ENCODE measurements at places on chromosomes 5 and 9. TPM values are rescaled to one million over a fixed set of nuclear protein-coding genes. Genes with fewer than 3 reads are reported as not detected.
A peak's percentile ranks its signal among the peaks of the same experiment; 100 is the strongest.

Gene LRRC19
- not detected for total RNA-seq

Gene CARTPT
- not detected for total RNA-seq

Gene IFNB1
- not detected for total RNA-seq

Gene CCDC171
- total RNA-seq: 3.2 TPM

Gene SPATA31A3
- not detected for total RNA-seq

Gene FAM221B
- not detected for total RNA-seq

Gene SPINK5
- 373 TPM for total RNA-seq

Gene FAM200C
- total RNA-seq: 0.81 TPM

Gene EIF4EBP3
- total RNA-seq: 40.7 TPM

Gene POU5F2
- total RNA-seq: 1.4 TPM

Gene FAM151B
- total RNA-seq: 2.4 TPM

Gene NRG2
- 5.0 TPM for total RNA-seq

- no peak overlapping the region for H3K4me3 ChIP-seq
- H3K27ac ChIP-seq: no peak overlapping the region
- H3K4me1 ChIP-seq: peaks cover 10% of the 10 kb centered on the region
- DNase-seq: no peak
- no peaks in the 10 kb centered on the region for H3K27me3 ChIP-seq
- H3K36me3 ChIP-seq: no peaks in the 10 kb centered on the region
Observed at GRCh38 chr5:151721812-151722391, 35.2 kb upstream of the SPARC start.

DNA sequence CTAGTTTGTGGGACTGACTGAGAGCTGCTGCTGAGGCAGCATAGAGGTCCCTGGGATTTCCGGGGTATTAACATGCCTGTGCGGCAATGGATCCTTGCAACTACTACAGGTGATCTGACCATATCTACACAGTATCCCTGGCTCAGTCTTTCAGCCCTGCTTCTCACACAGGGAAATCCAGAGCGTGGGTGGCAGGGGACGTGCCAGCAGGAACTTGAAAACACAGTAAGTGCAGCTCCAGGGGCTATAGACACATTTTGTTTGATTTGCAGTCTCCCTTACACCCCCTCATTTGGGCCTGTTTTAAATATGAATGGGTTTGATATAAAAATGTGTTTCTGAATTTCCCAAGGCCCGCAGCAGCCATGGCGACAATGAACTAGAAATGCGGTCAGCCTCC, 209.5 kb downstream of the DCP2 start:
- no peak overlapping the region for H3K4me3 ChIP-seq
- H3K4me1 ChIP-seq: peaks cover 9% of the 10 kb centered on the region
- H3K36me3 ChIP-seq: no peaks in the 10 kb centered on the region
- H3K27me3 ChIP-seq: no peaks in the 10 kb centered on the region
- H3K27ac ChIP-seq: no peak overlapping the region
- DNase-seq: no peak

DNA sequence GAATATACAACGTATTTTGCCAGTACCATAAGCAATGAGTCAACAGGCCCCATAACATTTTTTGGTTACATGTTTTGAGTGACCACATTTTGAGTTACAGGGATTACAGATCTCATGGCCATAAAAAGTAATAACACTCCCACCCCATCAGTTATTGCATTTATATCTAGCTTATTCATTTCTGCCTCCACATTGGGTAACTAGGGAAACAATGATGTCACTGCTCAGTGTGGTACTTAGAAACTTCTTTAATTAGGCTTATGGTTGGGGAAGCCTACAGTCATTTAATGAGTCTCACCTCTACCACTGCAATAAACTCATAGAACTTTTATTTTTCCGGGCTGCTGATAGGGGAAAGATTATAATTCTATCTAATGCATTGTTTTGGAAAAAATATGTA, 39.9 kb upstream of the SMIM15 start:
- no peak overlapping the region for H3K27ac ChIP-seq
- H3K27me3 ChIP-seq: no peaks in the 10 kb centered on the region
- H3K36me3 ChIP-seq: no peaks in the 10 kb centered on the region
- H3K4me1 ChIP-seq: no peaks in the 10 kb centered on the region
- no peak for DNase-seq
- H3K4me3 ChIP-seq: no peak overlapping the region

- no peaks in the 10 kb centered on the region for H3K36me3 ChIP-seq
- no peak overlapping the region for H3K4me3 ChIP-seq
- H3K27me3 ChIP-seq: no peaks in the 10 kb centered on the region
Observed at GRCh38 chr5:88956416-88956815, 73.4 kb upstream of the MEF2C start.

GRCh38 chr9:120693700-120694008, 20.6 kb downstream of the MEGF9 start:
- no peaks in the 10 kb centered on the region for H3K27me3 ChIP-seq
- no peak overlapping the region for H3K4me3 ChIP-seq
- H3K4me1 ChIP-seq: peaks cover 14% of the 10 kb centered on the region
- no peak for DNase-seq

GRCh38 chr9:26537211-26537610, 355.4 kb downstream of the CAAP1 start:
- no peak overlapping the region for H3K27ac ChIP-seq
- H3K4me3 ChIP-seq: no peak overlapping the region
- H3K36me3 ChIP-seq: no peaks in the 10 kb centered on the region
- H3K4me1 ChIP-seq: no peaks in the 10 kb centered on the region

DNA sequence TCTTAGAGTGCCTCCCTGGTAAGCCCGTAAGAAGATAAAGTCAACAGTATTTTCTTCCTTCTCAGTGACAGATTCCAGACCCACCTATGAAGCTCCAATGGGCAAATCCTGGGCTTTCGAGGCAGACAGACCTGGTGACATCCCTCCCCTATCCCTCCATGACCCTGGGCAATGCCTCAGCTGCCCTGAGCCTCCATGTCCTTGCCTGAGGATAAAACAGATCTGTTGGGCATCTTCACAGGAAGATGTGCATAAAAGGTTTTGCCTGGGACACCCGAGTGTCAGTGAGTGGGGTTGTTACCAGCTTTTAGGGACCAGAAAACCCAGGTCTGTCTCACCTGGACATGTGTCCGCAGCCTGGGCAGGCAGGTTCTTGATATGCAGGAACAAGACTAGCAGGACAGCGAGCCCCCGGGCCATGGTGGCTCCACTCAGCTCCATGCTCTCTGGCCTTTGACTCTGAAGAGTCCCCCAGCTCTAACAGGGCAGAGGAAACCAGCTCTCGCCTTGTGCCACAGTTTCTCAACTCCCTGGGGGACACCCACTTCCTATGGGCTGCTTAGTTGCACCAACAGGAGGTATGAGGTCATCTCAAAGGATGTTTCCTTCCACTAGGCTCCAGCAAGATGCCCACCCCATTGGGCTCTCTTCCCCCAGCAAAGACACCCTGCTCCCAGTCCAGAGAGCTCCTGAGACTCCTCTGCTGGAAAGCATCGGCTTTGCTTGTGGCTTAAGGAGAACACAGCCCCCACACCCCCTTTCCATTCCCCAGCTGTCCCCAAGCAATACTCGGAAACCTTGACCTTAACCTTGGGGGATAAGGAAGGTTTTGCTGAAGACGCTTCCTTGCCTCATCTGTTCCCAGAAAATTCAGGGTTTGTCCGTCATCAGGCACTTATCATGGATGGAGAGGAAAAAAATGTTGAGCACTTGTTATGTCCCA, at the start of gene FCN1:
Gene FCN1, minus strand, starts transcription at position 482 of the 943 bp plus-strand sequence. Its CDS starts 41 bp downstream, at position 441.
- no peak within 1 kb of the TSS for H3K27ac ChIP-seq
- peaks cover 39% of the 10 kb centered on the region for H3K27me3 ChIP-seq
- DNase-seq: no peak
- H3K4me1 ChIP-seq: no peaks in the 10 kb centered on the region
- H3K36me3 ChIP-seq: no peaks in the 10 kb centered on the region

GRCh38 chr5:110925398-110925797, 146.1 kb upstream of the TSLP start:
- H3K27ac ChIP-seq: no peak overlapping the region
- no peaks in the 10 kb centered on the region for H3K27me3 ChIP-seq
- H3K4me1 ChIP-seq: no peaks in the 10 kb centered on the region
- DNase-seq: no peak

DNA sequence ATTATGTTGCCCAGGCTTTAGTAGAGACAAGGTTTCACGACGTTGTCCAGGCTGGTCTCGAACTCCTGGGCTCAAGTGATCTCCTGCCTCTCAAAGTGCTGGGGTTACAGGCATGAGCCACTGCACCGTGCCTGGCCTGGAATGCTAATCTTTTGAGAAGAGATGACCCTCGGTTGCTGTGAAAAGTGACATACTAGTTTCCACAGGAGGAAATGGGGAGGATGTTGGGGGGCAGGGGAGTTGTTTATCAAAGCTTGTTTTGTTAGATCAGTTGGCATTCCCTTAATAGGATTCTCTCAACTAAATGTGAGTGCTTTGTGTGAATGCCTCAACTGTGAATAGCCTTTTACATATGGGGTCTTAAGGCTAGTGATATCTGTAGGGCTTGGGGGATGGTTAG, 16.4 kb upstream of the MATR3 start:
- no peak overlapping the region for H3K4me3 ChIP-seq
- no peaks in the 10 kb centered on the region for H3K27me3 ChIP-seq
- peak overlapping the region; percentile 81 for H3K27ac ChIP-seq
- H3K36me3 ChIP-seq: peaks cover 13% of the 10 kb centered on the region

DNA sequence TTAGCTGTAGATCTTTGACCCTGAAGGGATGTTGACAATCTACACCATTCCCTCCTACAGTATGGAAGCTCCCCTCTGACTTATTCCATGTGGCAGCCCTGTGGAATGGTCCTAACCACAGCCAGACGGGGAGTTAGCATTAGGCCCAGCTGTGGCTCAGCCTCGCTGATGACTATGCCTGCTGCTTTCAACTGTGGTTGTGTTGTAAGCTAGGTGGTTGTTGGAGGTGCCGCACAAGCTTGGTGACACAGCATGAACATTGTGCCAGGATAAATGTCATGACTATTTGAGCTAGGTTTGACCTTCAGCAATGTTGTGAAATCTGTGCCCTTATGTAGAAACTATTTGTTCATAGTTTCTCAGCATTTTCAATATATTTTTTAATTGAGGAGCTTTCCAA, 40.6 kb downstream of the SGCD start:
- no peaks in the 10 kb centered on the region for H3K4me1 ChIP-seq
- H3K27ac ChIP-seq: no peak overlapping the region
- DNase-seq: no peak
- no peaks in the 10 kb centered on the region for H3K27me3 ChIP-seq
- H3K4me3 ChIP-seq: no peak overlapping the region
- no peaks in the 10 kb centered on the region for H3K36me3 ChIP-seq

- H3K4me3 ChIP-seq: no peak overlapping the region
- H3K36me3 ChIP-seq: no peaks in the 10 kb centered on the region
- no peaks in the 10 kb centered on the region for H3K27me3 ChIP-seq
- no peak for DNase-seq
- no peaks in the 10 kb centered on the region for H3K4me1 ChIP-seq
- no peak overlapping the region for H3K27ac ChIP-seq
Observed at GRCh38 chr9:87490907-87491306, 6.8 kb upstream of the DAPK1 start.

DNA sequence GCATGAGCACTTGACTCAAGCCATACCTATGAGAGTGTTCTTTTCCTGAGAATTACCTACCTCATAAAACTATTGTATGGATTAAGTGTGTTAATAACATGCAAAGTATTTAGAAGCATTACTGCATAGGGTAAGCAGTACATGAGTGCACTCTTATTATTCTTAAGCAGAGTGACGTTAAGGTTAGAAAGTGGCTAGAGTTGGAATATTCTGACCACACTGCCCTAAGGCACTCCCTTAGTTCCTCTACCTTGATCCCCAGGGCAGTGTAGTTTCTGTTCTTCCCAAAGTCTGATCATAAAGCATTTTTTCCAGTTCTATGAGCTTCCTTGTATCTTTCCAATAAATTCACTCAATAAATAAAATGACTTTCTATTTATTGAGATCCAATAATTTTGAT, 189.2 kb downstream of the PCSK1 start:
- no peak overlapping the region for H3K27ac ChIP-seq
- no peaks in the 10 kb centered on the region for H3K27me3 ChIP-seq
- H3K4me1 ChIP-seq: peaks cover 29% of the 10 kb centered on the region
- DNase-seq: no peak

DNA sequence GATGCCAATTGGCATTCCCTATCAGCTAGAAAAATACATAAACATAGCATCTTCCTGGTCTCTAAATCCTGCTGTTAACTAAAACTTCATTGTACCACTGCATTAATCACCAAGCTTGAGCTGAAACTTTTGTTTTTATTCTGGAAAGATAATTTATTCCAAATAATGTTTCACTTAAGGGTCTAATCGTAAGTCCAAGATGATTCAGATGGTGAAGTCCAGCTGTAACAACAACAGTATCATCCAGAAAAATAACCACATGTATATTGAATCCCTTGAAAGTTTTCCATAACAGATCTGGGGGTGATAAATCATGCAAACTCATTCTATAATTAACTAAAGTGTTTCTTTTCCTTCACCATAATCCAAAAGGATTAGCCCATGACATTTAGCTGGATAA, 23.9 kb downstream of the RORB start:
- H3K27ac ChIP-seq: no peak overlapping the region
- no peaks in the 10 kb centered on the region for H3K36me3 ChIP-seq
- DNase-seq: no peak
- H3K4me1 ChIP-seq: no peaks in the 10 kb centered on the region
- no peaks in the 10 kb centered on the region for H3K27me3 ChIP-seq
- H3K4me3 ChIP-seq: no peak overlapping the region

DNA sequence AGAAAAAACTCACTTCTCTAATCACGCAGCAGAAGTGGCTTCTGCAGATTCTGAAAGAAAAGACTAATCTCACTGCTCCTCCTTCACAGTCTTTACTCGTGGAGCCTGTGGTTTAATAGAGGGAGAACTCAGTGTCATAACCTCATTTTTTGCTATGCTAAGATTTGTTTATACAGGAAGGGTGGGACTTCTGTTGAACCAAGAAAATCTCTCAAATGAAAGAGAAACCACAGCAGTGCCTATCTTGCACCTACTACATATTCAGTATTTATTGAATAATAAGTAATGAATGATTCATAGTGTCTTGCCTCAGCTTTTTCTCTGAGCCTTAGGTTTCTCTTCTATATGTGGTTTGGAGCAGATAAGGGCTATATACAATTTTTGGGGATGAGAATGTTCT, 136.1 kb upstream of the DMAC1 start:
- H3K4me3 ChIP-seq: no peak overlapping the region
- no peaks in the 10 kb centered on the region for H3K4me1 ChIP-seq
- H3K27me3 ChIP-seq: no peaks in the 10 kb centered on the region
- DNase-seq: no peak
- no peaks in the 10 kb centered on the region for H3K36me3 ChIP-seq
- no peak overlapping the region for H3K27ac ChIP-seq

DNA sequence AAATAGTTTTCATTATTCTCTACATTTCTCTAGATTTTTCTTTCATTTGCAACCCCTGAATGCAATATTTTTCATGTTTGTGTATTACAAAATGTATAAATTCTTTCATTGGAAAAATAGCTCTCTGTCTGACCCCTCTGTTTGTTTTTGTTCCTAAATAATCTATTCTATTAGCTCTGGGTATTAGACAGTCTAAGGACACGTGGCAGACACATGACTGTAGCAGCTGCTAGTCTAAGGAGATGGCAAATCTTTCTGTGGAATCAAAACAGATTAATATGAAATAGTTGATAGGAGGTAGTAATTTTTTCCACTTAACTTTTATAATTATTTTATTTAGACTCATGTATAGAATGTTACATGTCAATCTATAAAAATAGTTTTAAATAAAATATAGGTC, 21.4 kb upstream of the SPATA9 start:
- H3K27ac ChIP-seq: no peak overlapping the region
- H3K27me3 ChIP-seq: no peaks in the 10 kb centered on the region
- no peaks in the 10 kb centered on the region for H3K36me3 ChIP-seq
- no peak overlapping the region for H3K4me3 ChIP-seq

- H3K4me1 ChIP-seq: peaks cover 20% of the 10 kb centered on the region
- H3K4me3 ChIP-seq: no peak overlapping the region
- H3K36me3 ChIP-seq: no peaks in the 10 kb centered on the region
- H3K27me3 ChIP-seq: no peaks in the 10 kb centered on the region
Observed at GRCh38 chr9:83430681-83431080, 107.5 kb downstream of the FRMD3 start.
